Fibroblast of lung (primary cell): ENCODE measurements at places on chromosomes 5 and 9.
A peak's percentile ranks its signal among the peaks of the same experiment; 100 is the strongest.

- no peak for DNase-seq
Measured at GRCh38 chr9:92008041-92008440, 58.0 kb upstream of the ROR2 start.

DNA sequence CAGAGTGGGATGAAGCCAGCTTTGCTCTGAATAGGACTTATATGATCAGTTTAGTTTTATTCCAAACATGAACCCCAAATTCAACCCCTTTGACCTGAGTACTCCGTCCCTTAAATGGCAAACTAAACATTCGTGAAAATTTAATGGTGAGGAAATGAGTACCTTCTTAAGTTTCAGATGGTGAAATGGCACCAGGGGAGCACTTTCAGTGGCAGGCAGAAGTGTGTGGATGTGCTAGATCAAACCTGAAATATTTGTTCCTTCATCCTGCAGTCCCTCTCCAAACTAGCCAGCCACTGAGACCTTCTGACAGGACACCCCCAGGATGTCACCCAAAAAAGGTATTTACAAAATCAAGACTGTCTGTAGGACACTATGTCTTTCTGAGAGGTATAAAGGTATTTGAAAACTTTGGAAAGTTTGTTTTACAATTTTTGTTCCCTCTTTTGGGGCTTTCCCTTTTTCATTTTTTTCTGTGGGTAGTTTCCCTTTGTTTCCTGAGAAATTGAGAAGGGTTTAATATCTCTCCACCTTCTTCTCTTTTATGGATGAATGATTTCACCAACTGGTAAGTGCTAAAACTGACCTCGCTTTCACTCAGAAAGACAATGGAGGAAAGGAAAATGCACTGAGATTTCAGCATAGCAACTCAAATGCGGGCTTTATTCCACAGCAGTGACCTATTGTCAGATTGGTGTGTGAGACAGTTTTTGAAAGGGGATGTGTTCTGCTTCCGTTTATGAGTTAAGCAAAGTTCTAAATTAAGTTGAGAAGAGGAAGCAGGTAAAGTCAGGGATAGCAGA, 127.1 kb downstream of the TMC1 start:
- no peak for DNase-seq

DNA sequence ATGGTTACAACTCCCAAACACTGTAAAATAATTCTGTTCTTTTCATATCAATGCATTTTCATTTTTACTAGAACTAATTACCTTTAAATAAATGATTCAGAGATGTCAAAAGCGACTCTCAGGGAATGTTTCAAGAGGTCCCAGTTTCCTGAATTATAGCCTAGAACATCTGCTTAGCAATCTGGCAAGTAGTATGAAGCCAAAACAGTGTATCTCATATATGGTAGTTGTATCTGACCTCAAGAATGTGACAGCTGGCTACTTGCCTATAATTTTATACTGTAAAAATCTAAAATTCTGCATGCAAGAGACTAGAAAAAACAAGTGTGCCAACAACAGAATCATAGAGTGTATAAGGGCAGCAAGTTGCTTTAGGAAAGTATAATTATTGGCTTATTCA, 187.7 kb upstream of the POU5F2 start:
- DNase-seq, result peak; percentile 68

DNA sequence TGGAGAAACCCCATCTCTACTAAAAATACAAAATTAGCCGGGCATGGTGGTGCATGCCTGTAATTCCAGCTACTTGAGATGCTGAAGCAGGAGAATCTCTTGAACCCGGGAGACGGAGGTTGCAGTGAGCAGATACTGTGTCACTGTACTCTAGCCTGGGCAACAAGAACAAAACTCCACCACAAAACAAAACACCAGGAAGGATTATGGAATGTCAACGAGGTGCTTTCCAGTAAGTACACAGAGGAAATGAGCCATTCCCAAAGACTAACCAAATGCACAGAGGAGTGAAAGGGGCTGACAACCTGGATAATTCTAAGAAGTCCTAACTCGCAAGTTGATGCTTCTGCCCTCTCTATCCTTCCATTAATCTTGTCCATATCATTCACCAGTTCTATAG, 126.1 kb upstream of the RETREG1 start:
- no peak for DNase-seq

DNA sequence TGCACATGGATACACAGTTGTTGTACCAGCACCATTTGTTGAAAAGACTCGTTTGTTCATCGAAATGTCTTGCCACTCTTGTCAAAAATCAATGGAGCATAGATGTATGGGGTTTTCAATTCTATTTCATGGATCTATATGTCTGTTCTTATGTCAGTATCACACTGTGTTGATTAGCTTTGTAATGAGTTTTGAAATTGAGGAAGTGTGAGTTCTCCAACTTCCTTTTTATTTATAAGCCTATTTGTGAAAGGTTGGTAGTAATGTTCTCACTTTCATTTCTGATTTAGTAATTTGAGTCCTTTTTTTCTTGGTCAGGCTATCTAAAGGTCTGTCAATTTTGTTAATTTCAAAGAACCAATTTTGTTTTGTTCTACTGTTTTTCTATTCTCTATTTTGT, 26.1 kb downstream of the ZNF510 start:
- DNase-seq, result no peak

DNA sequence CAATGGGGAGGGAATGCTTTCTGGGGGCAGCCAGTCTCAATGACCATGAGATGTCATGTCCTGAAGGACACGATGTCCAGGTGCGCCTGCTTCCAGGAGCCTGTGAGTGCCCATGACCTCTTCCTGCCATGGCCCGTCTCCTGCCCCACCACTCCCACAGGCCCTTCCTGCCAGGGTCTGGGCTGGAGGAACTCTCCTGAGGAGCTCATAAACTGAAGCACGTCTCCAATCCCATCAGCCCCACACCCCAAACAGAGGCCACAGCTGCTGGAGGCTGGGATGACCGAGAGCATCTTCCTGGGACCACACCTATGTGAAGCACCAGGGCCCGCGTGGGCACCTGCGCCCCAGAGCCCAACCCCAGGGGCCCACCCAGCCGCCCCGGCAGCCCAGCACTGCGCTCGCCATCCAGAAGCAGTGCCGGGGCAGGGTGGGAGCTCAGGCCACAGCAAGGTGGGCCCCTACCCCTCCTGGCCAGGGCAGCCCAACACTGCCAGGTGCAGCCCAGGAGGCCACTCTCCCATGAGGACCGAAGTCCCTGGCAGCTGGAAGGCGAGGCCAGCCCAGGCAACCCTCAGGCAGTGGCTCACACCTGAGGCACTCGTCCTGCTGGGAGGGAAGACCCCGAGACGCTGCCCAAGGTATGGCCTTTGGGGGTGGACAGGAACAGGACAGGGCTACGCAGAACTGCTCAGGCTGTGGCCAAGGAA, 53.9 kb upstream of the UBAC1 start:
- no peak for DNase-seq

DNA sequence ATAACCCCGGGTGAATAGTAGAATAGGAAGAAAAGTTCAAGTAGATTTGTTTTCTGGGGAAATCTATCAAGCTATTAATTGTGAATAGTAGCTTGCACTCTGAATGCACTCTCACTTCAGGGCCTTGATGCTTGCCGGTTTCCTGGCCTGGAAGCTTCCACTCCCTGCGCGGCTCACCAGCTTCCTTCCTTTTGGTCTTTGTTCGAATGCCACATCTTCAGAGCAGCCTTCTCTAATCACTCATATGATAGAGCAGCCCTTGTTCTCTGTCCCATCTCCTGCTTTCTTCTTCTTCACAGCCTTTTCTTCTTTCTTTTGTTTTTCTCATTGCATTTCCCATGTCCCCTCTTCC, 146.7 kb downstream of the MAST4 start:
- DNase-seq, result no peak

GRCh38 chr5:465591-466403, 22.8 kb downstream of the EXOC3 start:
- DNase-seq, result no peak

DNA sequence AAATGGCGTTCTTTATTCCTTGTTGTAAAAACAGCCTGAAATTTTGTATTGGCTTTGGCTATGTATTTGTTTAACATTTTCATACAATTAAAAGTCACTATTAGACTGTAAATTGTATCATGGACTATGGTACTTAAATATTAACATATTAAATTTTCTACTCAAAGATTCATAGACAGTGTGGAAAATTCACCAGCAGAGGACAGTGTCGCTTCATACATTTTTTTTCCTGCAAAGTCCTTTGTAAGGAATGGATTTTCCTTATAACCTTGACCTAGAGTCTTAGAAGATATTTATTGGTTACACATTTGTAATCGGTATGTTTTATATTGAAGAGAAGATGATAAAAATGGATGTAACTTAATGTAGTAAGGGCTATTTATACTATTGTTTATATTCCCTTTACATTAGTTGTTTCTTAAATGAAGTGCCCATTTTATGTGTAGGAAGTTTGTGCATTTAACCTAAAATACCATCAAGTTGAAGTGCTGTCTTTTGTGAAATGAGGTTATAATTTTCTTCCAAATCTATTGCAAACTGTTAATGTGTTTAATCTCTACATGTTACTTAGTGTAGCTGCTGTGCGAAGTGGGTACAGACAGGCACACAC, 150.1 kb downstream of the KDM4C start:
- DNase-seq, result peak; percentile 21

- DNase-seq, result peak; percentile 84
Measured at GRCh38 chr9:89604729-89605464, at the start of gene GADD45G. TSS of gene GADD45G (plus strand) at chr9:89605012. CDS start at chr9:89605122, 110 bp downstream.

GRCh38 chr5:168831383-168831782, 252.2 kb upstream of the PANK3 start:
- DNase-seq, result no peak

- no peak for DNase-seq
Measured at GRCh38 chr5:22693121-22693520, 160.0 kb downstream of the CDH12 start.

GRCh38 chr5:132421462-132421861, 52.0 kb downstream of the SLC22A5 start:
- DNase-seq, result no peak

DNA sequence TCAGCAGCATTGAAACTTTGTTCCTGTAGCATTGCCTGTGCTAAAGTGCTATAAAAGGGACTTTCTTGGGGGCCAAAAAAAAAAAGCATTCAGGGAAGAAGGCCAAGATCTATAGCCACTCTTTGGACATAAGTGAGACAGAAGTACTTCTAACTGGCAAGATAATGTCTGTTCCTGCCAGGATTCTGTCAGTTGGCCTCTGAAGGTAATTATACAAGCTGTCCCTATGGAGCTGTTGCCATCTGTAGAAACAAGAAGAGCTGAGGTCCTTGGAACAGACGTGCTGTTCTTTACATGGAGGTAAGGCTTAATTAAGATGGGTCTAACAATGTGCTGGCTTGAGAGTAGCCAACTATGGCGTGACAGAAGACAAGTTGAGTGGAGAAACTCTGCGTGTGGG, 9.7 kb downstream of the KIF20A start:
- no peak for DNase-seq
